Hypothalamus (tissue), 51 donors: ENCODE measurements at places on chromosomes 5 and 9.

- DNase-seq, result no peak
These were observed 119.8 kb downstream of the SSBP2 start for GRCh38 chr5:81631124-81631523.

DNA sequence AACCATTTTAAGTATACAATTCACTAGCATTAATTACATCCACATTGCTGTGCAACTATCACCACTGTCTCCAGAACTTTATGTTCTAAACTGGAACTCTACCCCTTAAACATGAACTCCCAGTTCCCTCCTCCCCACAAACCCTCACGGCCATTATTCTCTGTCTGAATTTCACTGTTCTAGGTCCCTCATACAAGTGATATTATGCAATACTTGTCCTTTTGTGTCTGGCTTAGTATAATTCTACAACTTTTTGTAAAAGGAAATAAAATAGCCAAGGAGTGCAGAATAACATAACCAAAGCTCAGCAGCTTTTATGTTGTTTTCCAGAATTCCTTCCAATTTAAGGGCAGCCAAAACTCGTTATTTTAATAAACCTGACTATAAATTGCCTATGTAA lies 53.2 kb downstream of the NAA35 start:
- DNase-seq, result no peak

DNA sequence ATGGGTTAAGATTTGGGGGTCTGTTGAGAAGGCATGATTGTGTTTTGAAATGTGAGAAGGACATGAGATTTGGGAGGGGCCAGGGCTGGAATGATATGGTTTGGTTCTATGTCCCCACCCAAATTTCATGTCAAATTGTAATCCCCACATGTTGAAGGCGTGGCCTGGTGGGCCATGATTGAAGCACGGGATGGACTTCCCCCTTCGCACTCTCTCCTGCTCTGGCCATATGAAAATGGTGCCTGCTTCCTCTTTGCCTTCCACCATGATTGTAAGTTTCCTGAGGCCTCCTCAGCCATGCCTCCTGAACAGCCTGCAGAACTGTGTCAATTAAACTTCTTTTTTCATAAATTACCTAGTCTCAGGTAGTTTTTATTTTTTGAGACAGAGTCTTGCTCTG lies 14.7 kb upstream of the NOTCH1 start:
- DNase-seq, result no peak

- no peak for DNase-seq
These were observed 233.6 kb upstream of the SLC24A2 start for GRCh38 chr9:20022410-20022809.

DNA sequence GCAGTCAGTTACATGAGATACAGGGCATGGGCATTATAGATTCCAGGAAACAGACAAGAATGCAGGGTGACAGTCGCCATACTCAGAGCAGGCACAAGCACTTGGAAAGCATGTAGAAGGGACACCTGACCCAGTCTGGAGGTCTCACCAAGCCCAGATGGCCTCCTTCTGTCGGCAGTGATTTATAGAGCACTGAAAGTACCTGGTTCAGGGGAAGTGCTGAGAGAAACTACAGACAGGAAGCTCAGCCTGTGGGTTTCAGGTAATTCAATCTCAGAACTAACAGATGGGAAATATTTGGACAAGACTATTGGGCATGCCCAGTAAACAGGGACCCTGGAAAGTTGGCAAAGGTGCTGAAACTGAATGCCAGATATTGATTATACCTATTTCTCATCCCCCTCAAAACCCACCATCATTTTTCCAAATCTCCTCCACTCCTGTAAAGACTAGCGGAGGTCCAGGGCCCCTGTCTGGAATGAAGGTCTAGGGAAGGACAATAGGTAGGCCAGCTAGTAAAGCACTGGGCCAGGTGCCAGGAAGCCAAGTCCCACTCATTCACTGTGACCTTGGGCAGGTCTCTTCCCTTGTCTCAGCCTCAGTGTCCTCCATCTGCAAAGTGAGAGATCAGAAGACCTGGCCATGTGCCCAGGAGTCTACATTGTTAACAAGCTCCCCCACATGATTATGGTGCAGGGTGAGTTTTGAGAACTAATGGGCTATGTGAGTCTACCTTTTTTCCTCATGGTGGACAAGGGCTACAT lies 26.9 kb downstream of the KLHL3 start:
- no peak for DNase-seq

DNA sequence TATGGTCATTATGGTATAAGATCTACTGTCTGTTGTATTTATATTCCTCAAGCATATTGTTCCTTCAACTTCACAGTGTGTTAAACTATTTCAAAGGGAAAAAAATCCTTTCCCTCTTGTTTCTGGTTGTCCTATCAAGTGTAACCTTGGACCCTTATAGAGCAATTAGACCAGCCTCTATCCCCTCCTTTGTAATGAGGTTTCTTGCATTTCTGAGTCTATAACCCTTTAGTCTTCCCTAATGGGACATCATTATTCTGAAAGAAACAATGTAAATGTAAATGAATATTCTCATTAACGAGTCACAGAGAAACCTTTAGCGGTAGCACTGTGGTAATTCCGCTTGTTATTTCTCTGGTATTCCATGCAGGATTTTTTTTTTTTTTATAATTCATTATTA lies 197.3 kb downstream of the CNTLN start:
- no peak for DNase-seq

GRCh38 chr5:67154556-67155206 lies 41.9 kb downstream of the CD180 start:
- DNase-seq, result no peak

DNA sequence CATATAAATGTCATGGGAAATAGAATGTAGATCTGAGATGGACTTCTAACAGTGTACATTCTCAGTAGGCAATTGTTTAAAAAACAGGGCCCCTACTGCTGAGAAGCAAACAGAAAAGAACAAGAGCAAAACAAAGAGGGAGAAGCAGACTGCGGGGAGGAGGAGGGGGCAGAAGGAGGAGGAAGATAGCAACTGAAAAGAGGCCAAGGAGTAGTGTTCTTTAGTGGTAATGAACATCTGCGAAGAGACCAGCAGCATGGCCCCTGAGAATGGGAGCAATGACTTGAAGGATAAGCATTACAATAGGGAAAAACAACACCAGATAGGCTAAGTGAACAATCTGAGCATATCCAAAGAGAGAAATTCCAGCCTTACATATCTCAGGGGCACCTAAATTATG lies 36.8 kb downstream of the HAPLN1 start:
- DNase-seq, result no peak

- no peak for DNase-seq
These were observed 268.6 kb upstream of the CLINT1 start for GRCh38 chr5:158127536-158127935.

- no peak for DNase-seq
These were observed 185.5 kb downstream of the ARHGAP26 start for GRCh38 chr5:142955628-142956027.

GRCh38 chr9:31839273-31839672 lies 545.2 kb upstream of the ACO1 start:
- no peak for DNase-seq

DNA sequence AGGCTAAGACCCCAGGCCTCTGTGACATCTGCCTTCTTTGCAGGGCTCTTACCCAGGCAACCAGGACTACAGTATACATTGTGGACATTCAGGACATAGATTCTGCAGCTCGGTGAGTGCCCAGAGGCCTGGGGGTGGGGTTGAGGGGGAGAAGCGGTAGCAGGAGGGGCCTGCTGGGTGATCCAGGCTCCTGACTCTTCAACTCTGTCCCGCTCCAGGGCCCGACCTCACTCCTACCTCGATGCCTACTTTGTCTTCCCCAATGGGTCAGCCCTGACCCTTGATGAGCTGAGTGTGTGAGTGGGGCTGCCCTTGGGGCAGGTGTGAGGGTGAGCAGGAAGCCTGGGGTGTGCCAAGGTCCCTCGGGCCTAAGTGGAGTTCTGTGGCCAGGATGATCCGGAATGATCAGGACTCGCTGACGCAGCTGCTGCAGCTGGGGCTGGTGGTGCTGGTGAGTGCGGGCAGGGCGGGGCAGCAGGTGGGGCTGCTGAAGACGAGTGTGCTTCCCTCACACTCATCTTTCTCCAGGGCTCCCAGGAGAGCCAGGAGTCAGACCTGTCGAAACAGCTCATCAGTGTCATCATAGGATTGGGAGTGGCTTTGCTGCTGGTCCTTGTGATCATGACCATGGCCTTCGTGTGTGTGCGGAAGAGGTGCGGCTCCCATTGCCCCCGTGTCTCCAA lies 19.8 kb downstream of the GPRIN1 start:
- no peak for DNase-seq

GRCh38 chr9:78921341-78921740 lies 624.4 kb downstream of the PSAT1 start:
- no peak for DNase-seq

- DNase-seq, result no peak
These were observed 2.4 kb downstream of the ELL2 start for GRCh38 chr5:95959051-95959887.

GRCh38 chr9:35748242-35748857 lies 678 bp downstream of the GBA2 start:
- DNase-seq, result no peak

DNA sequence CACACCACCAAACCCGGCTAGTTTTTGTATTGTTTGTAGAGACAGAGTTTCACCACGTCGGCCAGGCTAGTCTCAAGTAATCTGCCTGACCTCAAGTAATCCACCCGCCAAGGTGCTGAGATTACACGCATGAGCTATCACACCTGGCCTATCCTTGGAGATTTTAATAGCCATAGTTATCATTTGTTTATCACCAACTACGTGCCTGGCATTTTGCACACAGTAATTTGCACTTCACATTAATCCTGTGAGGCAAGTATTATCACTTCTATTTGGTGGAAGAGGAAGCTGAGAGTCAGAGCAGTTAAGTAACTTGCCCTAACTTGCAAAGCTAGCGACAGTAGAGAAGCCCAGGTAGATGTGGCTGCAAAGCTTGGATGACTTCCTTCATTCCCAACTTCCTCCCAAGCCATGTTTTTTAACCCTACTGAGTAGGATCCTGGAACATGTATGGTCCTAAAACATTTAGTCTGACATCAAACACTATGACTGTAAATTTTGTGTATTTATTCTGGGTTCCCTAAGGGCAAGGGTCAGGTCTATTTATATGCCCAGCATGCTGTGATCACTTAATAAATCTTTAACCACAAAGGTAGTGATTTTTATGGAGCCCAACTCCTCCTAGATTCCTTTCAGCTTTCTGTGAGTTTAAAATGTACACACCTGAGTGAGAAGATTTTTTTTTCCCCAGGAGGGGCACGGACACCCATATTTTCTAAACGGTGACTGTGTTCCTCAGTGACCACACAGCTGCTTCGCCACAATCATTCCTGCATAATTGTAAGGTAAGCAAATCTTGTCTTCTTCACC lies 100.2 kb upstream of the RAI14 start:
- DNase-seq, result no peak

DNA sequence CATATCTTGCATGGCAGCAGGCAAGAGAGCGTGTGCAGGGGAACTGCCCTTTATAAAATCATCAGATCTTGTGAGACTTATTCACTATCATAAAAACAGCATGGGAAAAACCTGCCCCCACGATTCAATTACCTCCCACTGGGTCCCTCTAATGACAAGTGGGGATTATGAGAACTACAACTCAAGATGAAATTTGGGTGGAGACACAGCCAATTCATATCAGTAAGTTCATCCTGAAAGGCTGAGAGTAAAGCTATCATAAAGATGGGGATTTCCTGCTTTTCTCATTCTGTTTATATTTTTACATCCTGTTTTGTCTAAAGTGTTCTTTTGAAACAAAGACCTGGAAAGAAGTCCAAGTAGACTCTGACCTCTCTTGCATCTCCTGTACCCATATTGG lies 28.9 kb upstream of the IL33 start:
- DNase-seq, result no peak

GRCh38 chr5:124580925-124581737 lies 165.3 kb downstream of the ZNF608 start:
- DNase-seq, result peak; percentile 10

DNA sequence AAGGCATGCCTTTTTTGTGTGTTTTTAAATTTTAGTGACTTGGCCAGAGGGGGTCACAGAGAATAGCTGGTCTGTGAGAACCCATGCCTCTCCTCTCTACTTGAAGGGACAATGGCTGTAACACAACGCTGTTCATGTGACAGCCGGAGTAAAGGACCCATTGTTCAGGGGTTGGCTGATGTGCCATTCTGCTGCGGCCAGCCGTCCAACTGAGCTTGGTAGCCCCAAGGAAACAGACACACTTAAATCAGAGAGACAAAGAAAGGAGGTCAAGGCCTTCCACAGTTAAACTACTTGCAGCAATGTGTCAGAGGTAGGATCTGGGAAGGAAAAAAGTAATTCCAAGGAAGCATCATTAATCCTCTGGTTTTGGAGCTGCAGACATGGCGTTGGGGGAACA lies 8.1 kb downstream of the MEGF10 start:
- peak; percentile 21 for DNase-seq

DNA sequence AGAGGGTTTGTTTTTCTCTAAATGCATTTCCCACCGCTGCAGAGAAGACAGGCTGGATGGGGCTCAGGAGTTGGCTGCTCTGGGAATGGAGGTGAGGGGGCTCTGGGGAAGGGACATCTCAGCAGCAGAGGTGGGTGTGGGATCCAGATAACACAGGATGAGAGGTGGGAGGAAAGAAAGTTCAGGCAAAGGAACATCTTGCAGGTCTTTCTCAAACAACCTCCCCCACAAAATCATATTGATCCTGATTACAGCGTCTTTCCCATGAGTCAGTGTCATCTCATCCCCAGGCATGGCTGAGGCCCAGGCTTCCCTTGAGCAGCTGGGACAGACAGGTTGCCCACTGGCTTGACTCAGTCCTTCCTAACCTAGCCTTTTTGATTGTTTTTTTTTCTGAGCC lies 11.3 kb upstream of the ACSL6 start:
- DNase-seq, result no peak

DNA sequence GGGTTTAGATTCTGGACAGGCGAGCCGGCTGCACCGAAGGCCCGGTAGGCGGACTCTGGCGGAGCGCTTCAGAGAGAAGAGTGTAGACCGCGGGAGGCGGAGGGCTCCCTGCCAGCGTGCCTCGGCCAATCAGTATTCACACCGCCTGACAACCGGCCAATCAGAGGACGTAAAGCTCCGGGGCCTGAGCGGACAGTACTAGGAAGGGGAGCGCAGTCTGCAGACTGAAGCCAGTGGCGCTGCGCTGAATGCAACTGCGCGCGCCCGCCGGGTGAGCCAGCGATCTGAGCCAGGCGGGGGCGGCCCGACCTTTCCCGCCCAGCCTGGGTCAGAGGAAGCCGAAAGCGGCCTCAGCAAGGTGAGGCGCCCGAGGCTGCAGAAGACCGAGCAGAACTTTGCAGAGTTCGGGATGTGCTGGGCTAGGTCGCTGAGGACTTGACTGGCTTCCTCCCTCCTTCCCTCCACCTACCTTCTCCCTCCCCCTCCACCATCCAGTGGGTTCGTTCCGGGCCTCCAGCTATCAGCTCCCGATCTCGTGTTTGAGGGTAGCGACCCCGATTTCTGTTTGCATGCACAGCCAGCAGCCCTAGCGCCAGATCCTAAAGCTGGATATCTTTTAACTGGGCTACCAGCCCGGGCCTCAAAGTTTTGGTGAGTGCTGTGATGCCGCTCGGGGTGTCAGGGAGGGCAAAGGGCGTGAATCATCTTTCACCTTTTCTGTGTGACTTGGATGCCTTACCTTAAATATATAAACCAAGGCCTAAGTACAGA lies at the start of gene DMRT2:
Gene DMRT2, plus strand, starts transcription at position 233 of the 771 bp plus-strand sequence. CDS start 1,257 bp downstream, outside the sequence.
- peak; percentile 72 for DNase-seq
